ENCODE measurements at places on chromosomes 2 and 18.

- DNase-seq, result no peak
Observed at GRCh38 chr2:47620770-47621437, 162.0 kb upstream of the MSH6 start.

DNA sequence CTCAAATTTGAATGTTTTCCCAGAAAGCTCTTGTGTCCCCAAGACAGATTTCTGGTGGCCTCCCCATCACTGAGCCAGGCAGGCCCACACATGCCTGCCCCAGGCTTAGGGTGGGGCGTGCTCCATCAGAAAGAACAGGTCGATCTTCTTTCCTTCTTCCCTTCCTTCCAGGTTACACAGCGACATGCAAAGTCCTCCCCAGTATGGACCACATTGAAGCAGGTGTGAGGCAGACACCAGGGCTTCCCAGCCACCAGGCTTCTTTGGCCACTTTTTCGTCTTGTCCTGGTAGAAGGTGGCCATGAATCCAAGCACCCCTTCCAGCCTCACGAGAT is 41.4 kb upstream of the LAPTM4A start:
- DNase-seq, result no peak

- peak; percentile 18 for DNase-seq
Observed at GRCh38 chr2:174632841-174633622, 35.4 kb upstream of the WIPF1 start.

DNA sequence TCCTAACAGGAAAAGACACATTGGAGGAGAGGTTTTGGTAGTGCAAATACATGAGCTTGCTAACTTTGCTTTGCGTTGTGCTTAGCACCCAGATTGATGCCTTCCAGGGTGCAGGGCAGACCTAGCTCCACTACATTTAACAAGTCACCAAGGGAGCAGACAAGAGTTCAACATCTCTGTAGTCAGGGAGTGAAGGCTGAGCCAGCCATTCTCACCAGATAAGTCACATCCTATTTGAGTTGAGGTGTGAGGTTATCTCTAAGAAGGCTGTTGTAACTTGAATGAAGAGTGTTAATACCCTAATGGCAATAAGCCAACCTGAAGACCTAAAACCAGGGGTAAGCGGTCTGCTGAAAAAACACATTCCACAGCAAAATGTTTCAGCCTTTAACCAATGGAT is 69.6 kb upstream of the DSEL start:
- DNase-seq, result no peak

- peak; percentile 65 for DNase-seq
Observed at GRCh38 chr2:64857581-64858471, 131.4 kb upstream of the SLC1A4 start.
